ENCODE measurements at places on chromosomes 4 and X. TPM values are rescaled to one million over a fixed set of nuclear protein-coding genes. Genes with fewer than 3 reads are reported as not detected.

The HHIP gene
- total RNA-seq, result not detected

The BMPR1B gene
- total RNA-seq, result not detected

DNA sequence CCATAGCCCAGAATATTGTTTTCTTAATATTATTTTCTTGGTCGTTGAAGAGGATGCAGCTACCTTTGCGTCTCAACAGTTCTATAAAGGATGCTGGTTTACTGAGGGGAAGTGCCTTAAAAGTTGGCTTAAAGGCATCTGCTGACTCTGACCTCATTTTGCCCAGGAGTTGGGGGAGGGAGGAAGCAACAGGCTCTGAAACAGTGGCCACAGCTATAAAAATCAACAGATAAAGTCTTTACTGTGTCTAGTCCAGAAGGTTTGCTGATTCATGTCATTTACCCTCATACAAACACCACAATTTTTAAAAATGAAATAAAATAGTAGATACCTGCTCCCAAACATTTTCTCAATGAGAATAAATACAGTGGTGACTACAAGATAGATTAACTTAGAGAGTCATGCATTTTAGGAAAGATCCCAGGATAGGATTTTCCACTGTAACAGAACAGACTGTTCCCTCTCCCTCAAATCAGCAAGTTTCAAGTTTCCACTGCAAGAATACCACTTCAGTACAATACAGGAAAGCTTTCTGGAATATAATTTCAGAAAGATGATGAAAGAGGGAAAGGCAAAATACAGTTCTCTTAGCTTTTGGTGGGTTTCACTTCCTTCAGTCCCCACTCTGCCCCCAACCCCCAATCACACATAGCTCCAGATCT is 1.9 kb downstream of the PHKA1 start:
- DNase-seq, result no peak

The MEPE gene
- not detected for total RNA-seq

DNA sequence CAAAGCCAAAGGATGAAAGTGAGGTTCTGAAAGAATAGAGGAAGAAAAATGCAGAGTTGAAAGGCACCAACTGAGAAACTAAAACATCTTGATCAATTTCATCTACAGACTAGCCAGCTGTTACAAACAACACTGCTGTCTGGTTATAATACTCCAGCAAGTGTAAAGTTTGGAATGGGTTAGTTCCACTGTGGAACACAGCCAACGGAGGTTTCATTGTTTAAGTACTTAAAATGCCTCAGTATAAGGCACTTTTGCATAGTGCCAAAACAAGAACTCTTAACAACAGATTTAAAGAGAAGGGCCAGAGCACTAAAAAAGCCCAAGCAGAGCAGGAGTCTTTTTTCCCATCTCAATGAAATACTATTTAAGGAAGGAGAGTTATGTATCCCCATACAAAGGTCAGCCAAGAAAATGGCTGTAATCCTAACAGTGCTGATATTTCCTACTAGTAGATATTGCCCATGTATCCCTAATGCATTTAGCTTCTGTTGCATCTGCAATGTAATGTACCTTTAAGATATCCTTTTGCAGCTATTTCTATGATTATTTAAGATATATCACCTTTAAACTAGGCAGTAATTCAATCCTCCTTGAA is 16.5 kb downstream of the ACSL4 start:
- DNase-seq, result no peak

- no peak for DNase-seq
Measured at GRCh38 chr4:36304138-36304681, 22.8 kb downstream of the DTHD1 start.

GRCh38 chrX:150405006-150405405 is 41.9 kb downstream of the MAMLD1 start:
- DNase-seq, result no peak

DNA sequence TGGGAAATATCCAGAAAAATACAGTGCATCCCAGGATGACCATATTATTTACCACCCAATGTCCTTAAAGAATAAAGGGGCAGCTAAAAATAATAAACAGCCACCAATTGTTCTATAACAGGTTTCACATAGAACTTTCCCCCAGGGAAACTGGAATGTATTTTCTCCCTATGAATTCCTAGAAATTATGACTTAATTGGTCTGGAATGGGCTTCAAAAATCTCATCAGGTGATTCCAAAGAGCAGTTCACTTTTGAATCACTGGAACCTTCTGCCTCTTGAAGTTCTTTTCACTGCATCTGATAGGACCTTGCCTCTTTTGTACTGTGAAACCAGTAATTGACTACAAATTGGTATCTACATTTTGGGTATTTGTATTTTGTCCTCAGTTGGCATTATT is 119.3 kb downstream of the ZNF330 start:
- no peak for DNase-seq

GRCh38 chrX:12469296-12469695 is 321.9 kb upstream of the PRPS2 start:
- DNase-seq, result no peak

GRCh38 chr4:1200425-1201035 is 28.1 kb upstream of the SPON2 start:
- no peak for DNase-seq

DNA sequence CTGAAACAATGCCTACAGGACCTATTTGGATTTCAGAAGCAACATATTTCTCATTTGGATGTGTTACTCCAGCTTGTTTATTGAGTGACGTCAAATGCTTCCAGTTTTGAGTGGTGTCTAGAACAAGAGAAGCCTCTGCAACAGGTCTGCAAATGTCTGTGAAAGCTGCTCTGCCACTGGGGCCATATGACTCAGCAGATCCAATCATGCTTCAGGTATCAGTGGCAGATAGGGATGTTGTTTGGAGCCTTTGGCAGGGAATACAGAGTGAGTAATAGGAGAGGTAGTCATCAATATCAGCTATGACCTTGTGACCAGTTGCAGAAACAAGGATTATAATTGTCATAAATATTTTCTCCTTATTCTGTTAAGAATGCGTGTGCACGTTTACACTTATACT is 141.1 kb upstream of the ZXDA start:
- DNase-seq, result no peak

DNA sequence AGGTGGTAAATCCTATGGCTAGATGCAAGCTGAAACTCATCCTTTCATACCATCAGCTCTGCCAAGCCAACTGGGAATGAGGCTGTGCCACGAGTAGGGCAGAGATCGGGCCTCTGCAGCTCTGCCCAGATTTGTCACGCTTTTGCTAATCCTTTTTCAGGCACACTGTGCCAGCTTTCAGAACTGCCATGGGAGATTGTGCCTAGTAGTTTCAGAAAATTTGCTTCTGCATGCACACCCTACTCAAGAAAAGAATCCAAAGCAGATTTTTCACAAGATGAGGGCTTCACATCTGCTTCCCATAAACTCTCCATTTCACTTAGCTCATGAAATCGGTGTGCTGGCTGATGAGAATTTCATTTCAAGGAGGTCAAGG is 3.3 kb upstream of the ADH7 start:
- DNase-seq, result no peak

The SLC2A9 gene
- total RNA-seq, result 1.1 TPM

DNA sequence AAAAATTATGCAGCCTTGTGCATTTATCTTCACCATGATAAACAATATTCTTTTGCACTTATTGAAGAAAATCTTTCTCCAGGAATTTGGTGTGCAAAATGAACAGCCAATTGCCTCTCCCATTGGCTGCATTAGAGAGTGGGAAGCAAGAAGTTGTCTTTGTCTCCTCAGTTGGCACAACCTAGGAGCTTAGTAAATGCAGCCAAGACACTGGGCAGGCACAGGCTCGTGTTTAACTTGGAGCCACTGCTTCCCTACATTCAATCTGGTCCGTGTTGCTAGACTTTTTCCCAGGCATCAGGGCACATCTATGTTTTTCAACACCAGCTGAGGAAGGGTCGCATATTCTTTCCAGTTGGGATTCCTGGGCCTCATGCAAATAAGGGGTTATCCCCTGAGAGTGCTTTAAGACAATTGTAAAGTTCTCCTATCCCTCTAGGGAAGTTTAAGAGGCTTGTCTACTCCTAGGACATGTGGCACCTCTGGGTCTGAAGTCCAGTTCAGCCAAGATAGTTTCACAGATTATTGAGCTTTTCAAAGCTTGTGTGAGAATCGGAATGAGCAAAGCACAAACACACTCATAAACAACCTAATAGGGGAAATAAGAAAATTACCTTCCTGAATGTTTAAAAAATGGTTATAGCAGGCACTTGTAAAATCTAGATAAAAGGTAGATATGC is 31.8 kb upstream of the SRD5A3 start:
- DNase-seq, result no peak

DNA sequence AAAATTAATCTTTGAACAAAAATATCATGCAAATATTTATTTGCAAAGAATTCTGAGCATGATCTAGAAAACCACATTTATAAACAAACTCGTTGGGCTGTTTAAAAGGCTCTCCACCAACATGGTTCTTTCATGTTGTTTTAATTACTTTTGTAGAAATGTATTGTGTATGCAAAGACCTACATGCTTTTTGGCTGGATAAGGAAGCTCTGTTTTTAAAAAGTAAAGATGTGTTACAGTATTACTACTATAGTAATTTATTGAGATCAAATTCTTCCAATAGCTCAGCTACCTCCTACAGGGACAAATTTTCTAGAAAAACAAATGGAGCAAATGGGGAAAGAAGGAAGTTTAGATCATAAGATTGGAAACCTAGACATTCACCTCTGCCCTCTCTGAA is 177.5 kb upstream of the TTC29 start:
- no peak for DNase-seq

The PGK1 gene
- 1,246 TPM for total RNA-seq

- DNase-seq, result no peak
Measured at GRCh38 chr4:176435901-176436292, 116.1 kb downstream of the SPCS3 start.

DNA sequence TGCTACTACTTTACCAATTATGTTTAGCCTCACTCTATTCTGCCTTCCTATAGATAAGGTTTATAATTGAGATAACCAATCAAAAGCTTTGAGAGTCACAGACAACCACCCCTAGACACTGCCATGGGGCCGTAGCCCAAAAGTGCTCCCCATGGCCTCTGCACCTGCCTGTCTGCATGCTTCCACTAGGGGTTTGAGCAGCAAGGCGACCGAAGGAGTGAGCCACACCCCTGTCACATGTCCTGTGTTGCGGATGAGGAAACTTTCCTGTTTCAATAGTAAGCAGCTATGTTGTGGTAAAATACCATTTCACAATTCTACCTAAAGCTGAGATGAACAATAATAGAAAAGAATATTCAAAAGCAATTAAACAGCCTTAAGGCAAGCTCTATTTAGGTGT is 856.0 kb upstream of the FRG1 start:
- DNase-seq, result no peak

DNA sequence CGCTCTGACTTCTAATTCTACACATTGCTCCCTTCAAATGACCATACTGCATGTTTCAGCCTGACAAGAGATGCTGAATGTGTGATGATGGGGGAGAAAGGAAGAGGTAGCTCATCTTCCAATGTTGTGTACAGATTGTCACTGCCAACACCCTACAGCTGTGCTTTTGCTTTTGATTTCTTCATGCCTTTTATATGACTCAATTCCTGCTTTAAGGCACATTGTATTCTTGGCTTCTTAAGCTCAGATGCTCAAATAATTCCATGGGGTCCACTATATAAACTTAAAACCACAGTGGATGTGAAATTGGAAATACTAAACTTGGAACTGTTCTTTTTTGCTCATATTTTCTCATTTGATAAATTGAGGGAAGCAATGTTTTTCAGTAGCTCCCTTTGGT is 183.2 kb upstream of the WDFY3 start:
- no peak for DNase-seq

DNA sequence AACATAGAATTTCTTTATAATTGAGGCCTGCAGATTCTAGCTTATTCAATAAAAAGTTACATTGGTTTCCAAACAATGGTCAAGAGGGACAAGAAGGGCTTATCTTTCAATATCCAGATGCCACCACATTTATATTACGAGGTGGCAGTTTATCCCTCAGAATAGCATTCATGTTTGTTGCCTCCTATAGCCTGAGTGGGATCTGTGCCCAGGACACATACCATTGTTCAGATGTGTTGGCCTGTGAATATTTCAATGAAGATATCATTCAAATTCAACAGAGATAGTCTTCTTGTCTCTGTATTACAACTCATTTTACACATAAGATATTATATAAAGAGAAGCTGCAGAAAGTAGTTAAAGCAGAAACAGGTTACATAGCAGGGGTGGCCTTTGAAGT is 20.5 kb downstream of the GLRB start:
- DNase-seq, result no peak

The DIPK2B gene
- not detected for total RNA-seq

The NALF2 gene
- 0.19 TPM for total RNA-seq

DNA sequence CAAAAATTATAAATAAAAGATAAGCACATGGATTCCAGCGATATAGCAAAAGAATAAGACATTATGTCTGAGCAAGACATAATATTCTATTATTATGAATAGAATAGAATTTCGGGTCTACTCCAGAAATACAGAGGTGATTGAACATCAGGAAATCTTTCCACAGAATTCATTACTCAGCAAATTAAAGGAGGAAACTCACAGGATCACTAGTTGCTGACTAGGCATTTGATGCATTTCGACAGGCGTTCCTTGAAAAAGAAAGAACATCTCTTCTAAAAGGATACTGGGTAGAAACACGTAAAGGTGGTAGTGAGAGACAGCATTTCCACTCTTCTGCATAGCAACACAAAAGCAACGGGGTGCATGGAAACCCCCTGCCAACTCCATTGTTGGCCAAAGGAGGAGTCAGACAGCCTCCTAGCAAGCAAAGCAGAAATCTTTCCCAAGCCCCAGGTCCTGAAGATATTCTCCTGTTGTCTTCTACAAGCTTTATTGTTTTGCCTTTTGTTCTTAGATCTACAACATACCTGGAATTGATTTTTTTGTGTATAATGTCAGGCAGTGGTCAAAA is 14.3 kb upstream of the PDZD4 start:
- DNase-seq, result no peak

All from activated naive CD8-positive, alpha-beta T cell treated with anti-CD3 and anti-CD28 coated beads for 36 hours (primary cell).